Stimulated activated CD8-positive, alpha-beta memory T cell treated with anti-CD3 and anti-CD28 coated beads, Interleukin-4, amount 100 ng/mL, for 4 hours (primary cell): ENCODE measurements at places on chromosomes 7 and 10.

DNA sequence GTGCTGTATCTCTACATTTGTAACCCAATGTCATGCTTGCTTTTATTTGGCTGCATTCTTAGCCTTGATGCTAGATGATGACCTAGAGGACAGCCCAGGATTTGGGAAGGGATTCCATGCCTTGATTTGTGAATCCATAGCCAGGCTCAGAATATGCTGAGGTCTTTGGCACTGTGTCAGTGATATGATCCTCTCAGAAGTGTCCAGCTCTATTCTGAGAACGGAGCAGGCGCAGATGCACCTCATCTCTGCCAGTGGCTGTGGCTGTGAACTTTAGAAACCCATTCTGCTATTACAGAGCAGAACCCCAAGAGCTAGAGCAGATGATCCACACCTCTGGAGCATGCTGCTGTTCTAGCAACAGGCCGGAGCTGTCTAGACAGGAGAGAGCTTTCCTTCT, 212.8 kb downstream of the TRIL start:
- DNase-seq = no peak

GRCh38 chr10:12208460-12208859, 12.5 kb downstream of the CDC123 start:
- DNase-seq = no peak

DNA sequence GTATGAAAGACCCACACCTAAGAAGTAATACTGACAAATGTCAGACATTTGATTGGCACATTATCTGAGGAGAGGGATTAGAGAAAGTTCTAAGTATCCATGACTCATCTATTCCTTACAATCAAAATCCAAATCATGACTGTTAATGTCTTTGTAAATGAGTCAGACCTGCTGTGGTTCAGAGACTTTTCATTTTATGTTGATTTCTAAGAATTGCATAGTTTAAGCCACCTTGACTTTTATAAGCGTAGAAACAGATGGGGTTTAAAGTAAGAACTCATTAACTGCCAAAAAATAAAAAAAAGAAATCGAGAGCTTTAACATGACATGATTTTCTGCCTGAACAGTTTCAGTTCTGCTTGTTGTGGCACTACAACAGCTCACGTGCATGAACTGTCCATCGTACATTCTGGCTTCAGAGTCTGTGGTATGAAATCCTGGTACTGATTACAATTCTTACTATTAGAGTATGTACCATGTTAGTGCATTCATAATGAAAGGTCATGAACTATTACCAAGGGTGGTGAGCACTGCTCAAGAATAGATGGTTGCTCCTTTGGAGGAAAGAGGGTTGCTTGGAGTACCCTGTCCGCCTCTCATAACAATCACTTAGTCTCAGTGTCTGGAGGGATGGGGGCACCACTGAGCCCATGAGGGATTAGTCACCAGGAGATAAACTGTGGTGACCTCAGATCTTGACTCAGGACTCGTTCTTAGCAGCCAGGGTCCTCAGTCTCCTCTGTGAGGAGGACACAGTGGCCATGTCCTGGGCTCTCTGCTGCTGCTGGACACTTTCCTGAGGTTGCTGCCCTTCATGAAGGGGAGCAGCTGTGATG, 42.2 kb downstream of the ACSM6 start:
- DNase-seq = no peak

DNA sequence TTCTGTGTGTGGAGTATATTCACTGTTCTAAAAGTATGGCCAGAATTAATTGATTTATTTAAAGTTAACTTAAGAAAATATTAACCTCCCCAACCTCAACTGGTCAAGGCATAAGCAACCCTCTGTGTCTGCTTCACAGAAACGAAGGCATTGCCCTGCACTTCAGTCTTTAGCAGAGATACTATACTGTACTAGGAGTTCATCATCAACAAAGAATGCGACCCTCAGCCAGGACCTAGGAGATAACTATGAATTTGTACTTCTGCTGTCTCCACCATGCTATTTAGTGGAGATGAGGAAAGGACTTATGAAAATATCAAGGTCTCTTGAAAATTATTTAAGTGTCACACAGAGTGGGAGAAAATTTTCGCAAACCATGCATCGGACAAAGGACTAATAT, 35.7 kb upstream of the SEMA3D start:
- no peak for DNase-seq

- no peak for DNase-seq
Observed at GRCh38 chr10:117418121-117418520, 42.9 kb upstream of the PDZD8 start.

- DNase-seq = no peak
Observed at GRCh38 chr7:14021069-14021468, 31.6 kb upstream of the ETV1 start.

- DNase-seq = no peak
Observed at GRCh38 chr10:21336476-21337170, 188.9 kb downstream of the SKIDA1 start.
